ENCODE measurements at places on chromosomes 5 and 9. TPM values are rescaled to one million over a fixed set of nuclear protein-coding genes. Genes with fewer than 3 reads are reported as not detected.
A peak's percentile ranks its signal among the peaks of the same experiment; 100 is the strongest.

Gene PPWD1
- total RNA-seq: 32.7 TPM

Gene LTC4S
- 0.69 TPM for total RNA-seq

Gene MSMP
- 1.4 TPM for total RNA-seq

Gene MEIKIN
- not detected for total RNA-seq

- H3K36me3 ChIP-seq: no peaks in the 10 kb centered on the region
- DNase-seq: no peak
- no peak overlapping the region for H3K4me3 ChIP-seq
- no peaks in the 10 kb centered on the region for H3K4me1 ChIP-seq
Observed at GRCh38 chr5:25614466-25614865, 969.7 kb upstream of the CDH10 start.

DNA sequence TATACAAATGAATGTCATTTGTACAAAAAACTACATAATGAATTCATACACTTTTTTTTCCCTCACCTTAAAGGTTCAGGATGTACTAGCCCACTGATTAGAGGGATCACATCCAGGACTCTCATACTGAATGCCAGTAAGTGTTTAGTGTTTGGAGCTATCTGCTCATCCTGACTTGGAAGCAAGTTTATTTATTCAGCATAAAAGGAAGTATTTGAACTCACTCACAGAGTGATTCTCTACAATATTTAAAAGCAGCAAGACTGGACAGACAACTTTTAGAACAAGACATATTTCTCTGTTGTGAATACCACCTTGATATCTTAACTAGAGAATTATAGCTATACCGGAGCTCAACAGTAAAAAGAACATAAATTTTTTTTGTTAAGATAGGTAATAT is 14.8 kb upstream of the IQGAP2 start:
- H3K36me3 ChIP-seq: no peaks in the 10 kb centered on the region
- H3K4me3 ChIP-seq: no peak overlapping the region
- no peak for DNase-seq
- H3K4me1 ChIP-seq: no peaks in the 10 kb centered on the region
- no peak overlapping the region for H3K27ac ChIP-seq
- H3K27me3 ChIP-seq: peaks cover 2% of the 10 kb centered on the region

DNA sequence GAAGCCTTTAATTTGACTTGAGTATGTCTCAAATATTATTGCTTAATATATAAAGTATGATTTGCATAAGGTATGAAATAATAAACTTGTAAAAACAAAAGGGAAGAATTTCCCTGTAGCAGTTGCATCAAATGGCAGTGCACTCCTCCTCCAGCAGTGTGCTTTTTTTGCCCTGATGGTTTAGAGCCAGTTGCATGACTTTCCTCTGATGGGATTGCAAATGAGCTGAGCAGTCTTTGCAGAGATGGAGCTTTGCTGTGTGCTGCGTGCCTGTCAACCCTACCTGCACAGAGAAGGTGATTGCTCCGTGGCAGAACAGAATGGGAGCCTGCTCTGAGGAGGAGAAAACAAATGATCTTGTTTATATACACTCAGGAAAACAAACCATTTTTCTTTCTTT is 22.7 kb upstream of the CATSPER3 start:
- no peak overlapping the region for H3K4me3 ChIP-seq
- no peaks in the 10 kb centered on the region for H3K27me3 ChIP-seq
- no peak for DNase-seq
- H3K36me3 ChIP-seq: no peaks in the 10 kb centered on the region

DNA sequence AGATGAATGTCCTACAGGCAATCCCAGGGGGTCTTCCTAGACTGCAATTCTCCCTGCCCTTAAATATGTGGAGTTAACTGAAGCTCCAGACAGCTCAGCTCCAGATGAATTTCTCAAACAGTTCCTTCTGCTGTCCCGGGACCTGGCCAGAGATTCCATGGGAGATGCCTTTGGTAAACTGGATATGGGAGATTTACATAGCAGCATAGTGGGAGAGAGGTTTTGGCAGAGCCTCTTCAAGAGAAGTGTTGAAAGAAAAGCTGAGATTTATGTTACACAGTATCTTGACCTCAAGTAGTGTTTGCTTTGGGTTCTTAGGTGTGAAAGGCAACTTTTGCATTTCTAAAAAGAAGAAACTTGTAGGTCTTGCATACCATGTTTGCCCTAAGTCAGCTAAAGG is 364.9 kb downstream of the ARRDC3 start:
- H3K27ac ChIP-seq: no peak overlapping the region
- H3K4me3 ChIP-seq: no peak overlapping the region
- no peaks in the 10 kb centered on the region for H3K4me1 ChIP-seq
- H3K36me3 ChIP-seq: no peaks in the 10 kb centered on the region
- no peaks in the 10 kb centered on the region for H3K27me3 ChIP-seq

- DNase-seq: no peak
- H3K4me3 ChIP-seq: peak overlapping the region; percentile 20
- H3K27ac ChIP-seq: peak overlapping the region; percentile 97
Observed at GRCh38 chr9:124386201-124386600, 29.0 kb downstream of the PSMB7 start.

DNA sequence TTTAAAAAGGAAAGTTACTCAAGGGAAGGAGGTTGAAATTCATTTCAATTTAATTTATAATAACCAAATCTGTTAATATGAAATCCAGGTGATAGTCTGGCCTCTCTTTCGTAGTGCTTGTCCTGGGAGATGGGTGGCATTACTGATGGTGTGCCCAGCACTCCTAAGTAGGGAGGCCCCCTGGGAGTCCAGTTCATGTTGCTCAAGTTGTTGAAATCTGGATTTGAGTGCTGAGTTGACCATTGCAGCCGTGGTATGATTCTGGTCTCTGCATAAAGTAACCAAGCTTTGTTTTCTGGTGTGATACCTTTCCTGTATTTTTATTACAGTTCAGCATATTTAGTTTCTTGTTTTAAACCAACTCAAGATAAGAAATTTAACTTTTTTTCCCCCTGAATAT is 287.8 kb downstream of the FANCC start:
- H3K4me1 ChIP-seq: peaks cover 88% of the 10 kb centered on the region
- H3K27ac ChIP-seq: peak overlapping the region; percentile 63

DNA sequence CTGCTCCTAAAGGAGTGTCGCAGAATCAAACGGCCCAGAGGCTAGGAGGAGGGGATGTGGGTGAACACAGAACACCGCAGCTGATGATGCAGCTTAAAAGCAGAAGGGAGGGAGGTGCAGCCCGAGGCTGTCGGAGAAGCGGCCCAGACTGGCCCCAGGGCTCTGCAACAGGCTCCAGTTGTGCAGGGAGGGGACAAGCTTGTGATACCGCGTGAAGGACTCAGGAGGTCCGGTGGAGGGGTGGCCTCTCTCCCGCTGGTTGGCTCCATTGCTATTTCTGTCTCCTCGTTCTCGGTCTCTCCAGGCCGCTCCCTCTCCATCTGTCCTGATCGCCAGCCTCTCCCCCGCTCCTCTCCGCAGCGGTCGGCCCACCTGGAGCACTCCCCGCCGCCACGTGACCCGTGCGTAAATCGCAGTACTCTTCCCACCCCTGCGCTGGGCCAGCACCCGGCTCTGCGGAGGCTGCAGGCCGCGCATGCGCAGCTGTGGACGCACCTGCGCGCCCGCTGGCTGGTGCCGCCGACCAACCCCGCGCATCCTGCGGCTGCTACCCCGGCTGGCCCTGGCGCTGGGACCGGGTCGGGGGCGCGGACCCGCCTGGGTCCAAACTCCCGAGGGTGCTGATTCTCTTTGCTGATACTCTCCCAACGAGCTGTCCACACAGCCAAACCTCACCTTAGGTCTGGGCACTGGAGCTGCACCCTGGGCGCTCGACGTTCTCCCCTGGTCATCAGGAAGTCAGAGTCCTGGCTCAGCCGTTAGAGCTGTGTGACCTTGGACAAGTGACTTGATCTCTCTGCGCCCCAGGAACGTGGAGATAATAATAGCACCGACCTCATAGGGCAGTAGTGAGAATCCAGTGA is 3.7 kb upstream of the STXBP1 start:
- H3K36me3 ChIP-seq: no peaks in the 10 kb centered on the region
- no peak for DNase-seq
- peaks cover 22% of the 10 kb centered on the region for H3K4me1 ChIP-seq
- peak overlapping the region; percentile 61 for H3K4me3 ChIP-seq
- no peaks in the 10 kb centered on the region for H3K27me3 ChIP-seq

GRCh38 chr9:92147852-92148180 is 32.6 kb upstream of the SPTLC1 start:
- no peak overlapping the region for H3K4me3 ChIP-seq
- peak overlapping the region; percentile 26 for H3K27ac ChIP-seq
- peaks cover 6% of the 10 kb centered on the region for H3K4me1 ChIP-seq
- H3K27me3 ChIP-seq: no peaks in the 10 kb centered on the region
- no peaks in the 10 kb centered on the region for H3K36me3 ChIP-seq
- no peak for DNase-seq

DNA sequence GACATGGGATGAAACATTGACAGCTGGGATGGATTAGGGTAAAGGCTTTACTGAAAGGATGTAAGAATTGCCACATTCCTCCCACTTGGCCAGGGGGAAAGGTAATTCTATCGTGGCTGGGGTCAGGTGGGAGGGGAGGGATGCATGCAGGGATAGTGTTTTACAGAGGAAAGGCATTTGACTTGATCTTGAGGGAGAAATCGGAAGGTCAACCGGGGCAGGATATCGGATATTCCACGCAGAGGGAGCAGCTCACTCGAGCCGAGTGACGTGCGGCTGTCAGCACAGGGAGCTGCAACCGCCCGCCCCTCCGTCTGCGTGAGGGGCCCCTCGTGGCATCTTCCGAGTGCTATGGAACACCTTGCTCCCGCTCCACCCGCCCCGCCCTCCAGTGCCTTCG is 63.4 kb upstream of the ADAMTS2 start:
- no peaks in the 10 kb centered on the region for H3K27me3 ChIP-seq
- H3K4me3 ChIP-seq: no peak overlapping the region

DNA sequence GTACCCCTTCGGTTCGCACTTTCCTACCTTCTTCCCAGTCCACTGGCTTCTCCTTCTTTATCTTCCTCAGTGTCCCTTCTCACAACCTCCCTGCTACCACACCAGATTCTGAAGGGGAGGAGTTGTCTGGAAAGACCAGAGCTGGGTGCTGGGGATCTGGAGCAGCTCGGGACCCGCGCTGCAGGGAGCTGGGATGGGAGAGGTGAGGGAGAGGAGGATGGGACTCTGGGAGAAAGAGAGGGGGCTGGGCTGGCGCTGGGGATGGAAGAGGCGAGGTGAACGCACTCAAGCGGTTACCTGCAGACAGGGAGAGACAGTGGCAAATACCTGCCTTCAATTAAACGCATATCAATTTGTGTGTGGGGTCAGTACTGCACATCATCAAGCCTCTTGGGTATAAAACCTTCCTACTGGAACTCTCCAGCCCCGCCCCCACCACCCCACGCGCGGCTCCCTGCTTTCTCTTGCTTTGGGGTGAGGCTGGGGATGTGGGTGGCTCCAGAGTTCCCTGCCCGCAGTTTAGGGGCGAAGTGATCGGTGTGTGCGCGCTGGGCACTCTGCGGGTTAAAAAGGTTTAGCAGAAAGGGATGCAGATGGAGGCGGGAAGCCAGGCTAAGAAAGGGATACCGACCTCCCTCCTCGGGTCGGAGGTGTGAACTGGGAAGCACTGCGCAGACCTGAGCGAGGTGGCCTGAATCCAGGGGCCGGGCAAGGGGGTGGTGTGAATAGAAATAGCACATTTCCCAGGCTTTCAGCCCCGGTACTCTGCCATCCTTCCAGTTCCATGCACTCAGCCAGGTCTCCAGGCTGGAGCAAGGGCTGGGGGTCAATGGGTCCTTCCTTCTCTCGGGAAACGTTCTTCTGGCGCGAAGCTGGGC is 977 bp upstream of the PAM start:
- H3K27ac ChIP-seq: peak overlapping the region; percentile 77
- H3K36me3 ChIP-seq: peaks cover 5% of the 10 kb centered on the region
- H3K4me3 ChIP-seq: peak overlapping the region; percentile 94
- H3K27me3 ChIP-seq: no peaks in the 10 kb centered on the region
- no peak for DNase-seq

GRCh38 chr9:87699835-87700234 is 26.1 kb upstream of the CTSL start:
- H3K4me1 ChIP-seq: no peaks in the 10 kb centered on the region
- H3K27ac ChIP-seq: no peak overlapping the region
- H3K27me3 ChIP-seq: no peaks in the 10 kb centered on the region

Measured in Panc1 (cell line).